Spleen (tissue), 13 donors: ENCODE measurements at places on chromosomes 7 and 10.

DNA sequence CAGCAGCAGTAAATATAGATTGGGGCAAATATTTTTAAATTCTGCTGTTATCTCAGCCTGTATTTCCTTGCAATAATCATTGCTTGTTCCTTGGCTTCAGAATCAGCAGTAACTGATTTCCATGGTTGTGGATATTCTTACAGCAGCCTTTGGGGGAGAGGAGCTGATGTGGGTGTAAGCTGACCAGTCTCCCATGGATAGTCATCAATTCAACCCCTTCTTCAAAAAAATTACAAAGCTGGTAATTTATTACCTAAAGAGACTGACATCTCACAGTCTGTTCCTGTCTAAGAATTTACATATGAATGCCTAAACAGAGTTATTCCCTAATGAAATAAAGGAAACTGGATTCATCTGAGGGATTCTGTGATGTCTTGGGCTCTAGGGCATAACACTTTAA is 103.1 kb upstream of the CABCOCO1 start:
- no peak for DNase-seq

- no peak for DNase-seq
These were observed 117.2 kb upstream of the SEMA3C start for GRCh38 chr7:81036057-81036456.

- no peak for DNase-seq
These were observed 3.1 kb downstream of the GAD2 start for GRCh38 chr10:26219676-26220075.

DNA sequence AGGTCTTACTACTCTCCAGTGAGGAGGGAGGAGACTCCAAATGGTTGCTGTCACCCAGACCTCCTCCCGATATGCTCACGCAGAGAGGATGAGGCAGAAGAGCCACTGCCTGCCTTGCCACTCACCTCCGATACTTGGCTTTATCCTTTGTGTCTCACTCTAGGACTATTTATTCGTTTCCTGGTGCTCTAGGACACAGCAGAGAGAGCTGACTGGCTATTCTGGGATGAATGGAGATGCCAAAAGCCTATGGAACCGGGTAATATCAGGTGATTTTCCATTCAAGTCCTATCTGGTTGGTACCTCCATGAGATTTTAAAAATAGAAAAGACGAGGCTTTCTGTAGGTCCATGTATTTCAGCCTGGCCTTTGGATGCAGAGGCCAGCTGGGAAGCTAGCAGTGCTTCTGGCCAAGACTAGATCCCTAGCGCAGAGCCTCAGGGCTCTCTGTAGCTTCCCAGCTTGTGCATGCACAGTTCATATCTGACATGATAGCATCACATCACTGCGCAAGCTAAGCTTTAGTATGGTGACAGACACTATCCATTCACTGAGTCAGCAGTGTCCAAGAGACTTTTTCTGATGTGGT is 239.0 kb upstream of the ANKRD30A start:
- no peak for DNase-seq

DNA sequence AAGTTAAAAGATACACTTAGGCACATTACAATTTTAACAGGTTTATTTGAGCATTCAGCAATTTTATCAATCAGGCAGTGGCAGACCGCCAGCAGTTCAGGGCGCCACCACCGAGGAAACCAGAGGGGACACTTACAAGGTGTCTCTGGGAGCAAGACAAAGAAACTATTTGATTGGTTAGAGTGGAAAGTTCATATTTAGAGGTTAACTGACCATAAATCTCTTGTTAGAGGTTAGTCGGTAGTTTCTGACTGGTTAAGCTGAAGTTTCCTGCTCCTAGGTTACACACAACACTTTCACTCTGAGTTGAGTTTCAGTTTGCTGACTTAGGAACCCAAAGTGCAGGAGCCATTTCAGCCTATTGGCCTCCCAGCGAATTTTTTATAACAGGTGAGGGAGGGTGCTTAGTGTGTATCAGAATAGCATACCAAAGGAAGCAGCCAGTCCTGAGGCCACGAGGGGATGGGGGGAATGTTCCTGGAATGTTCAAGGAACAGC is 10.8 kb upstream of the PVRIG start:
- DNase-seq = peak; percentile 72

DNA sequence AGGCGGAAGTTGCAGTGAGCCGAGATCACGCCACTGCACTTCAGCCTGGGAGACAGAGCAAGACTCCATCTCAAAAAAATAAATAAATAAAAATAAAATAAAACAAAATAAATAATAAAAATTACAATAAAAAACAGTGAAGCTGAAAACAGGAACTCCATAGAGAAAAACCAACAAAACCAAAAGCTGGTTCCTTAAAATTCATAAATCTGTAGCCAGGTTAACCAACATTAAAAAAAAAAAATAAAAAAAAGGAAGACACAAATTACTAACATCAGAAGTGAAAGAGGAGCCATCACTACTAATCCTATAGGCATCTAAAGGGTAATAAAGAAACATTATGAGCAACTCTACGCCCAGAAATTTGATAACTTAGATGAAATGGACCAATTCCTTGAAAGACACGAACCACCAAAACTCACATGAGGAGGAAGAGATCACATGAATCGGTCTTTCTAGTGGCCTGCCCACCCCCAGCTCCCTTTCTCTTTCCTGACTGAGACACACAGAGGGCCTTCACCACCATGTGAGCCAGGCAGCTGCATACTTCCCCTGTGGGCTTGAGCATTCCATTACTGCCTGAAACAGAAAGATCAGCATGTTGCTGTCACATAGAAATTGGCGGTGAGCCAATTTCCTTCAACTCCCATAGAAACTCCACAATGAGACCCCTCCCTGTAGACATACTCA is 208.7 kb downstream of the MAD1L1 start:
- DNase-seq = peak; percentile 58

- DNase-seq = no peak
These were observed 195.5 kb downstream of the PRKG1 start for GRCh38 chr10:51269821-51270220.

GRCh38 chr7:156475666-156476065 is 164.9 kb upstream of the RNF32 start:
- DNase-seq = no peak

- DNase-seq = no peak
These were observed 4.6 kb downstream of the TLL2 start for GRCh38 chr10:96509017-96509641.

DNA sequence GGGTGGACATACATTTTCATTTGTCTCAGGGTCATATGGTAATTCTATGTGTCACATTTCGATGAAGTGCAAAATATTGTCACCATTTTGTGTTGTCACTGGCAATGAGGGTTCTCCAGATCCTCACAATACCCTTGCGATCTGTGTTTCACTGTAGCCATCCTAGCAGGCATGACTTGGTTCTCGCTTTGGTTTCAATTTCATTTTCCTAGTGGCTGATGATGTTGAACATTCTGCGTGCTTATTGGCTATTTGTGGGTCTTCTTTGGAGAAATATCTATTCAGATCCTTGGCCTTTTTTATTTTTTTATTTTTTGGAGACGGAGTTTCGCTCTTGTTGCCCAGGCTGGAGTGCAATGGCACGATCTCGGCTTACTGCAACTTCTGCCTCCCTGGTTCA is 24.8 kb upstream of the MNX1 start:
- DNase-seq = no peak

GRCh38 chr7:100490483-100491191 is 6.9 kb downstream of the NYAP1 start:
- DNase-seq = no peak

- DNase-seq = no peak
These were observed 43.7 kb upstream of the NCAPG2 start for GRCh38 chr7:158748335-158748734.

- DNase-seq = no peak
These were observed 32.4 kb upstream of the RET start for GRCh38 chr10:43044448-43044921.

DNA sequence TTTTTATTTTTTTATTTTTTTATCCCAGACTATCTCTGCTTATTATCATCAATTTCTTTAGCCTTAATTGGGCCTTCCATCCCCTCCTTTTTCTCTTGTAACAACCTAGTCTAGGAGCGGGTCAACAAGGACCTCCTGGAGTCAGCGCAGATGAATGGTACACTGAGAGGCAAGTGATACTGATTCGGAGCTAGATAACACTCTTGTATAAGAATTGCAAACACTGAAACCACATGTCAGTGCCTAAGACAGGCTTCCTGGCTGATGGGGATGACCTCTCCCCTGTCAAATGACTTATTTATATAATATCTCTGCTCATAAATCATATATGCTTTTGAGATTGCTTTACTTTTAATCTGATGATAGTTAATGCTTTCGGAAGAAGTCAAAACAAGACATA is 22.7 kb downstream of the BPGM start:
- DNase-seq = no peak

DNA sequence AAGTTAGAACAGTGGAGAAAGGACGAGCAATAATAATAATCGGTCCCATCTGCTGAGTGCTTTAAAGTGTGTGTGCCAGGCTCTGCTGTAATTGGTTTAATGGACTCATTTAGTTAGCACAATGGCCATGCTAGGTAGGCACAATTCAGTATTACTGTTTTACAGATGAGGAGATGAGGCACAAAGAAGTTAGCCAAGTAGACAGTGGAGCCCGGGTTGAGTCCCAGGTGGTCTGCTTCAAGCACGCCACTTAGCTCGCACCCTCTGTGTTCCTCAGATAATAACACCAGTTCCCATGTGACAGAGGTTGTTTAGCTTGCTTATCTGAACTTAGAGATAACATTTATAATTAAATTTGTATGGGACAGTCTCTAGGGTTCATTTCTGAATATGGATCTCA is 101.6 kb upstream of the GJD4 start:
- DNase-seq = no peak

GRCh38 chr10:127123626-127124025 is 72.8 kb downstream of the INSYN2A start:
- DNase-seq = no peak

DNA sequence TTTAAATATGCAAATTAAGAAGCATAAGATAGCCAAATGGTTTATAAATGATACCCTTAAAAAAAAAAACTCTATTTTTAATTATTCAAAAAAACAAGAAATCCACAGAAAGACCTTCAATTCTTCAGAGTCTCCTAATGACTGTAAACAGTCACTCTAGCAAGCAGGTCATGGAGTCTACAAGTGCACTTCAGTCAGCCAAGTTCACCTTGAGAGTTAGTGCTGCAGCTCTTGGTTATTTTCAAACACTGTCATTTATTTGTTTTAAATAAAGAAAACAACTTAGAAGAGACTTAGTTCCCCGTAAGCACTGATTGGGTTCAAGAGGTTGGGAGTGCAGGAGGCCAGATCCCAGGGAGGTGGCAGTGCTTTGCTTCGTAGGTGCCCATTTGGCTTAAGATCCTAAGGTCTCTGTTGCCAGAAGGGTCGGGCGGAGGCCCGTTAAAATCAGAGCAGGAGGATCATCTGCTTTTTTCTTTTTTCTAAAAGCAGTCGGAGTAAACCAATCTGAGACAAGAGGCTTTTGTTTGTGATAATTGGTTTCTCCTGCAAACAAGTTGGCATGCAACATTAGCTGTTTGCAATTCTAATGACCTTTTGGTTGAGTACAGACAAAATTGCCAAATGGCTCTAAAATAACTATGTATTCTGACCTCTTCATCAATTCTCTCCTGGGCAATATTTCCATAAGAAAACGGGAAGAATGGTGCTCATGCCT is 86.4 kb upstream of the ELMO1 start:
- no peak for DNase-seq

DNA sequence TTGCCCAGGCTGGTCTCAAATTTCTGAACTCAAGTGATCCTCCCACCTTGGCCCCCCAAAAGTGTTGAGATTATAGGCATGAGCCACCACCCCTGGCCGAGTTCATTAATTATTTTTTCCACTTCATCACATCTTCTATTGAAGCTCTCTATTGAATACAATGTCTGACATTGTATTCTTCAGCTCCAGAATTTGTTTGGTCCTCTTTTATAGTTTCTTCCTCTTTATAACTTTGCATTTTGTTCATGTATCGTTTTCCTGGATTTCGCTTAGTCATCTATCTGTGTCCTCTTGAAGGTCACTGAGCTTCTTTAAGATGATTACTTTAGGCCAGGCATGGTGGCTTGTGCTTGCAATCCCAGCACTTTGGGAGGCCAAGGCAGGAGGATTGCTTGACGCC is 30.2 kb downstream of the NOM1 start:
- no peak for DNase-seq

DNA sequence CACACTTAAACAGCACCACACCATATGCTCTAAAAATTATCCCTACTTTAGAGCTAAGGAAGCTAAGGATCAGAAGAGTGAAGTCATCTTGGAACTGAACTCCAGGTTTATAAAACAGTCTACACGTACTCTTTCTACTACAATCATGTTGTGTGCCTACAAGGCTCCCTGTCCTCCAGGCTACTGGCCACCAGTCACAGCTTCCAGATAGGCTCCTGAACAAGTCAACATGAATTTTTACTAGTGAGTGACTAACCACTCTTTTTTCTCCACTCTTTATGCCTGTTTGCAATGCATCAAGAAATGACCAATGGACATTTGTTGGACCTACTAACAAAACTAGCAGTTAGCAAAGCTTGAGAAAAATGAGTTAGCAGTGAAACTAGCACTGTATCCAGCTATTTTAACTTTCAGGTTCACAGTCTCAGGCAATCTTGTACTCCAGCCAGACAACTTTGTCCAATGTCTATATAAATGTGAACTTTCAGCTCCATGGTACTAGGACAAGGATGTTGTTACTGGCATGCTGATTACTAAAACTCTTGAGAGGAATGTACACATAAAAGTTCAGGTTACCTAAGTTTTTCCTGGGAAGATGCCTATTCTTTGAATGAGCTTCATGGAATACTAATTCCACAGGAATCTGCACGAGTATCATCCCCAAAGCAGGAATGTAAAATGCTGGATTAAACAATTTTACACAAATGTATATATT is 180.0 kb downstream of the BTAF1 start:
- no peak for DNase-seq

- no peak for DNase-seq
These were observed 119.8 kb upstream of the LYZL1 start for GRCh38 chr10:29169021-29169420.

DNA sequence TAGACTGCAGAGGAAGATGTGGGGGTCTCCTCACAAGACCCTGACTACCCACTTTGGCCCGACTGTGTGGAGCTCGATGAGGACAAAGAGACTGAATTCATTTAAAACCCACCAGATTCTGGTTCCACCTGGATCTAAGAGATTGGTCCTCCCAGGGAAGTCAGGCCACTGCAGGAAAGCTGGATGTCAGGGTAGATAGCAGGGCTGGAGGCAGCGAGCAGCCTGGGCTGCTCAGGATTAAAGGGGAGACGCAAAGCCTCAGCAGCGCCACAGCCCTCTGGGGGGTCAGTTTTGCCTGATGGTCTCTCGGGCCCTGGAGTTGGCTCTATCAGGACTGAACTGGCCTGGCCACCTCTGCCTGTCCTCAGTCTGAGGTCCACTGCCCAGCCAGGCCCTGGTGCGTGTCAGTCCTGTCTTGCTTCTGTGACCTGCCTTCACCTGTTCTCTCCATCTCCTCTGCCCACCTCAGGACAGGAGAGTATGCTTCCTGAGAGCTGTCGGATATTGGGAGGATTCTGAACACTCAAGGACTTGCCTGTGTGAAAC is 12.2 kb upstream of the KLRG2 start:
- no peak for DNase-seq

GRCh38 chr10:121926671-121927317 is 1.0 kb downstream of the ATE1 start:
- no peak for DNase-seq
